ENCODE measurements at places on chromosomes 1 and 21.

DNA sequence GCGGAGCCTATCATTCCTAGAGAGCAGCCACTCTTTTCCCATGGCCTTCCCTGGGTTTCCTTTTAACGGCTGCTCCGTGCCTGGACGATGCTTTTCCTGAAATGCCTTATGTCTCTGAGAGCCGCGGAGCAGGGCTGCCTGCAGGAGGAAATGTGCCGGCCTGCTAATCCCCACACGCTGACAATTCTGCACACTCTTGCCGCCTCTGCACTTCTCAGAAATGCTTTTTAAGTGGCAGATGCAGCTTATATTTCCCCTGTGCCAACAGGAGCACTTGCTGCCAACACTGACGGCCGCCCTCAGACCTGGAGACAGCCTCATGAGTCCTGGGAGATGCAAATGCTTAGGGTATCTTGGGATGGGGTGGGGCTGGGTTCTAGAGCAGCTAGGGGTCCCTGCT lies 253.2 kb downstream of the GRIK3 start:
- DNase-seq, result peak; percentile 45

- DNase-seq, result no peak
Measured at GRCh38 chr1:159977364-159978106, 23.5 kb upstream of the SLAMF9 start.

DNA sequence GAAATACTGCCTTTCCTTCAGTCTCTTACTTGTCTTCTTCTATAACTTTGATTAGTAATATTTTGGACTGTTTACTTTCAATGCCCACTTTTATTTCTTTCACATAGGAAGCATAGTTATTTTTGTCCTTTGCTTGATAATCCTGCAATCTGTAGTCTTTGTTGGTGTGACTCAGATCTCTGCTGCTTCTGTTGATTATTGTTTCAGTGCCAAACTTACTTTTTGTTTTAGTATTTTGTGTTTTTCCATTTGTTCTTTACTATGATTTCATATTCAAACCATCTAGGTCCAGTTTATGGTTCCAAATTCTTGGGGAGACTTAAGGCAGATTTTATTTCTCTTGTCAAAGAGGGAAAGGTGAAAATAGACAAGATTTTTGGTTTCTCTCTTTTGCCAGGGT lies 399.9 kb downstream of the HLX start:
- no peak for DNase-seq

- DNase-seq, result no peak
Measured at GRCh38 chr1:21045351-21045750, 131.3 kb downstream of the EIF4G3 start.

DNA sequence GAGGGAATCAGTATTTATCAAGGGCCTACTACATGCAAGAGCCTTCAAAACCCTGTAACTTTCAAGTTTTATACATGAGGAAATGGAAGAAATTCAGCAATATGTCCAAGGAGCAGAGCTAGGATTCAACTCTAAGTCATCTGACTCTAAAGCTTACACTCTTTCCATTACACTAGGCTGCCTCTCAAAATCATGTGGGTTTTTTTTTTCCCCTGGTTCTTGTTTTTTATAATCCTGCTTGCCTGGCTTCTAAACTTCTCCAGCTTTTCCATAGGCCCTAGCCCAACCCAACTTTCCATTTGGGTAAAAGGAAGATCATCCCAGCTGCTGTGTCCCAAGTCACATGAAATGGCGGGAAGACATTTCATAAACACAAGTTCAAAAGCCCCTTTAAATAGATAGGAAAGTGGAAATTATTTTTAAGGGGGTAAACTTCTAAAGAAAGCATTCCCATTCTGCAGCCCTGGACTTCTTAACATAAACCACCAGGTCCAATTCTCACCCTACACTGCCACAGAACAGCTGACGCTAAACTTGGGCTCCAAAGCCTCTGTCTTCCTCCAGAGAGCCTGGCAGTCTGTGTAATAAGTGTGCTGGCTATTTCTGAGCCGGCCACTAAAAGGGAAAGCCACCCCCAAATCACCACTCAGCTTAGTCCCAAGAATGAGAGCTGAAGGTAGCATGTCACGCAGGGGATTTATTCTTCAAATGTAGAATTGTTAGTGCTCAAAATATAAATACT lies 46.9 kb downstream of the ITPKB start:
- no peak for DNase-seq

DNA sequence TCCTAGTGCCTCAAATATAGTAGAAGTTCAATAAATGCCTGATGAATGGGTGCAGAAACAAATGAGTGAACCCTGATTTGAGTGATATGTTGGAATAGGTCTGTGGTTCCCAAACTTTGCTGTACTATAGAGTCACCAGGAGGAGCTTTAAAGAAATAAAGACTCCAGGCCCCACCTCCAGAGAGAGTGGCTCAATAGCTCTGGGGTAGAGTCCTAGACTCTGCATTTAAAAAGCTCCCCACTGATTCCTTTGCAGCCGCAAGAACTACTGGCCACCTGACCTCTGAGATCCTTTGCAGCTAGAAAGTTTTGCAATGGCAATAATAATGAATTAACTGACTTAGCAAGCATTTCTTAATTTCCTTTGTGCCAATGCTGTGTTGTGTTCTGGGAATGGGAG lies 20.9 kb downstream of the TCHHL1 start:
- no peak for DNase-seq

DNA sequence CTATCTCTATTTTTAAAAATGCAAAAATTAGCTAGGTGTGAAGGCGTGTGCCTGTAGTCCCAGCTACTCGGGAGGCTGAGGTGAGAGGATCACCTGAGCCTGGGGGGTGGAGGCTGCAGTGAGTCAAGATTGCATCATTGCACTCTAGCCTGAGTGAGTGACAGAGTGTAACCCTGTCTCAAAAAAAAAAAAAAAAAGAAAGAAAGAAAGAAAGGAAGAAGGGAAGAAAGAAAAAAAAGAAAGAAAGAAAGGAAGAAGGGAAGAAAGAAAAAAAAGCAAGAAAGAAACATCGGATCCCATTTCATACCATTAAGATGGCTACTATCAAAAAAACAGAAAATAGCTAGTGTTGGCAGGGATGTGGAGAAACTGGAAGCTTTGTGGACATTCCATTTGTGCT lies 136.8 kb upstream of the WNT4 start:
- DNase-seq, result no peak

DNA sequence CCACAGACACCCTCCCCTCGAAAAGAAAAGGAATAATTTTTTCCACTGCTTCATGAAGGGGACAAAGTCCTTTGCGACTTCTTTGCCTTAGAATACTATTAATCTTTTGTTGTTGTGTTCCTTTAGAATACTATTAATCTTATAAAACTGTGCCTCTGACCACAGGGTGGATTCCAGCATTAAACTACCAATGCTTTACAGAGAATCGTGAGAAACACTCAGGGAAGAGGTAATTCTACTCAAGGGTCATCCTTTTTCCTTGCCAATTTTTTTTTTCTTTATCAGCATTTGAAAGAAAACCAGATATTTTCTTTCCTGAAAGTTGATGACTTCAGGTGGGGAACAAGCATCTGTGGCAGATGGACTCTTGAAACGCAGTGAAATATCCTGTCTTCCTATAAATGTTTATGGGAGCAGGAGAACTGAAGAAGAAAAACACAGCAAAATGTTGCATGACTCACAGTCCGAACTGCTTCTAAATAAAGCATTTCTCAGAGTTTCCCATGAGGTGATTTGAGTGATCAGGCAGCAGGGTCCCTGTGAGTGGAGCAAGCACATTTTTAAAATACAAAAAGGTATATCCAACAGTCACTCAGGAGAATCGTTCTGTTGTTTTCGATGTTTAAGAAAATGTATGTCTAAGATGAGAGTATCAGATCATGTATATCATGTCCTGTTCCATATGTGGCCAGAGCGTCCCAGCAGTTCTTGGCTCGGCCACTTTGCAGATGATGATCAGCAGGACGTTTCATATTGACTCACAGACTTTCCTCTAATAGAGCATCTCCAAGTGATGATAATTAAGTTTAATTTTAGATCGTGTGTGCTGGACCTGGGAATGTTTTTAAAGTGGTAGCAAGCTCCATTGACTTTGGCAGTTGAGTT lies 154.2 kb upstream of the RUNX1 start:
- DNase-seq, result no peak

GRCh38 chr1:96290801-96291200 lies 430.8 kb upstream of the PTBP2 start:
- no peak for DNase-seq

- peak; percentile 18 for DNase-seq
Measured at GRCh38 chr1:93638307-93638847, 43.3 kb downstream of the BCAR3 start.

DNA sequence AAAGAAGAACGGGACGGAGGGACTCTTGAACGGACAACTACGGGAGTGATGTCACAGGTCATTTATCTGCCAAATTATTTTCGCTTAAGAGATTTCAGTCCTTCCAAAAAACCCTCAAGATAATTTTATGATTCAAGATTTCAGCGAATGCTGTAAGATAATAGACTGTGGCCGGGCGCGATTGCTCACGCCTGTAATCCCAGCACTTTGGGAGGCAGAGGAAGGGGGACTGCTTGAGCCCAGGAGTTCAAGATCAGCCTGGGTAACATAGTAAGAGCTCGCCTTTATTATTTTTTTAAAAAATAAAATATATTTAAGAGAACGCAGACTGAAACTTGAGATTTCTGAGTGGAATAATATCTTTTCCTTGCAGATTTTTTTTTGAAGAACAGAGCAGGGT lies 609 bp downstream of the RWDD2B start:
- DNase-seq, result no peak

GRCh38 chr1:192053531-192053971 lies 104.7 kb upstream of the RGS18 start:
- no peak for DNase-seq

- no peak for DNase-seq
Measured at GRCh38 chr1:44389437-44389836, 15.6 kb upstream of the RNF220 start.

- peak; percentile 78 for DNase-seq
Measured at GRCh38 chr1:20366056-20366462, 75.4 kb downstream of the VWA5B1 start.

GRCh38 chr1:228174482-228175315 lies 9.1 kb downstream of the IBA57 start:
- no peak for DNase-seq

DNA sequence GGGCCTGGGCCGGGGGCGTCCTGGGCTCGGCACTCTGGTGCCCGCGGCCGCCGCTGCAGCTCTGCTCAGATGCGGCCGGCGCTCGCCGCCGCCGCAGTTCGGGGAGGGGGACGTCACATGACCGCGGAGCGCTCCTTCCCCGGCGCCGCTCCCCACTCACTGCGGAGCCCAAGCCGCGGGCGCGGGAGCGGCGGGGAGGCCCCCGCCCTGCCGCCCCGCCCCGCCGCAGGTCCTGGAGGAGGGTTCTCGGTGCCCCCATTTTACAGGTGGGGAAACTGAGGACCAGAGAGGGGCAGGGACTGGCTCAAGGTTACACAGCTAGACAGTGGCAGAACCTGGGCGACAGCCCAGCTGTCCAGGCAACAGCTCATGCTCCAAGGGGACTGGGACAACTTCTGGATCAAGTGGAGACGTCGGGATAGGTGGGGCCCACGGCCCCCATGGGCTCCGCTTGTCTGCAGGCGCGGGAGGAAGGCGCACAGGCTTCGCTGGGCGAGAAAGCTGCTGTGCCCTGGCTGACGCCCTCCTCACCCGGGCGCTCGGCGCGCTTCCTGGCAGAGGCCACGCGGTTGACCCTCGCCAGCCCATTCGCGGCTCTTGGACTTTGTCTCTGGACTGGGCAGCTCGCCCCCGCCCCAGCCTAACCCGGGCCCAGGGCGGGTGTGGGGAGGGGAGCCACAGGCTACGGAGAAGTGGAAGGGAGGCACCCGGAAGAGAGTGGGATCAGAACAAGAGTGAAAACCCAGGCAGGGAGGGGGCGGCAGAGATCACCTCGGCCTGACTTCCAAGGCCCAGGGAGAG lies at the start of gene RAP1GAP:
TSS of gene RAP1GAP (minus strand) at position 100 of the 801 bp plus-strand sequence. CDS start 49,325 bp downstream, outside the sequence.
- DNase-seq, result peak; percentile 83

GRCh38 chr1:7674972-7675371 lies 96.1 kb upstream of the VAMP3 start:
- no peak for DNase-seq

DNA sequence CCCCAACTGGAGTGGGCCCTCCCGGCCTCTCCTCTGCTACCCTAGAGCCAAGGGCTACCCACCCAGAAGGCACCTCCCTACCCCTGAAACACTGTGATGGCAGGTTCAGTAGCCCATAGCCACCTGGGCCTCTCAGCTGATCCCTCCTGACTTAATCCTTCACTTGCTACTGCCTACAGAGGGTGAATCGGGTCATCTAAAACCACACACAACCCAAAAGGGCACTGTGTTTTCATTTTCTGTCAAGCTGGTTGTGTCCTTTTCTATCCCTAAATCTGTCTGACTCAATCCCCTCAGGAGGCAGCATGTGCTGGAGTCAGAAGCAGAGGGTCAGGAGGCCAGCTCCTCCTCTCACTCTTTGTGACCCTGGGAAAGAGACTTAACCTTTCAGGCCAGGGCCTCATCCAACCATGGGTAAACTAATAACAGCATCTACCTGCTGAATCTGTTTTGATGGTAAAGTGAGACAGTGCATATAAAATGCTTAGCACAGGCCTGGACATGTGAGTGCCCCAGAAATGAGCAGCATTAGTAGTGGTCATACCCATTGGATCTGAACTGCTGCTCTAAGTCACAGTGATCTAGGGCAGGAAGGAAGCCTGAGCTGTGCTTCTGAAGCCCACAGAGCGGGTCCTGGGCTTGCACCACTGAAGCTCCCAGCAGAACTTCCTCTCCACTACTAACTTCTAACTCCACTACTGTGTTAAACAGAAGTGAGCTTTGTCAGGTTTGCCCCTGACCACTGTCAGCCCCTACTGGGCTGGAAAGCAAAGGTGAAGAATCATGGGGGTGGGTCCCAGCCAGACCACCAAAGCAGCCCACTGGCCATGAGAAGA lies 11.0 kb downstream of the PMVK start:
- no peak for DNase-seq

- no peak for DNase-seq
Measured at GRCh38 chr1:54798206-54798605, 2.9 kb downstream of the TTC22 start.

DNA sequence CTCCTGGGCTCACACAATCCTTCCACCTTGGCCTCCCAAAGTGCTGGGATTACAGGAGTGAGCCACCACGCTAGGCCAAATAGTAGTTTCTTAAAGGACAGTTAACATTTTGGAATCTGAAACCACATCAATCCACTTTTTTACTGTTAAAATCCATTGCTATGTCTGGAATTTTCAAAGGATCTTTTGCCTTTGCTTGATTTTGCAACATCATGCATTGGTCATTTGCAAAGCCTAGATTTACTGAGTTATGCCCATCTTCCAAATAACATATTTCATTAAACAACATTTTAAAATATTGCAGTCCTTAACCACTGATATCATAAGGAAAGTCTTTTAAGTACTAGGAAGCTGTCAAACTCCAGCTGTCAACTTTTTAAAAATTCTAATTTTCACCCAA lies 3.3 kb downstream of the POGZ start:
- DNase-seq, result no peak

GRCh38 chr1:5632224-5632623 lies 360.0 kb downstream of the NPHP4 start:
- no peak for DNase-seq
